Renal cortex interstitium (tissue), 15 donors: ENCODE measurements at places on chromosomes 16 and 17.

DNA sequence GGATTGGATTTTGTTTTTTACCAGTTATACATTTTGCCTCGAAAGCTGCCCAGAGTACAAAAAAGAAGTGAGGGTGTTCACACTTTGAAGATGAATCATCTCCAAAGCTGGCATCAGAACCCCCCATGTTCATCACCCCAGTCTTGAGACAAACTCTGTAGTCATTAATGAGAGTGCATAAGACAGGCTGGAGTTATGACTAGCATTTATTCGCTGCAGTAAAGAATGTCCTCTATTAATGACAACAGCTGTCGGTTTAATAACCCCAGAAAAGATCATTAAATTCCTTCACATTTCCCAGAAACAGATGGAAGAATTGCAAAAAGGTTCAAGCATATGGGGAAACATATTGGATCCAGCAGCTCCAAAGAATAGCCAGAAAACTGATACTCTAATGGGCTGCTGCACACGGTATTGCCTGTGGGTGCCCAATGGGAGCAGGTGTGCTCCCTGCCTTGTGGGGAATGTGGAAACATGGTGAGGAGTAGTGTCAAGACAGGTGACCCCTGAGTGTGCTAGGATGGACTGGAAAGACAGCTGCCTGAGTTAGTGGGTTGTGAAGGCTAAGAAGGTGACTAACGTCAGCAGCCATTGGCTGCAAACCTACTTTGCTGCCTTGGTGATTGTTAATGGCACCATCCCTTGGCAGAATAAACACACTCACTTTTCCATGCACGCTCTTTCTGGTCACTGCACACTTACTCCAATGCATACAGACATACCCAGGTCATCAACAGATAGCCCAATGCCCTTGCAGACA, 81.9 kb downstream of the AIPL1 start:
- DNase-seq: no peak

GRCh38 chr17:8480011-8480976, 44.6 kb downstream of the NDEL1 start:
- DNase-seq: no peak

DNA sequence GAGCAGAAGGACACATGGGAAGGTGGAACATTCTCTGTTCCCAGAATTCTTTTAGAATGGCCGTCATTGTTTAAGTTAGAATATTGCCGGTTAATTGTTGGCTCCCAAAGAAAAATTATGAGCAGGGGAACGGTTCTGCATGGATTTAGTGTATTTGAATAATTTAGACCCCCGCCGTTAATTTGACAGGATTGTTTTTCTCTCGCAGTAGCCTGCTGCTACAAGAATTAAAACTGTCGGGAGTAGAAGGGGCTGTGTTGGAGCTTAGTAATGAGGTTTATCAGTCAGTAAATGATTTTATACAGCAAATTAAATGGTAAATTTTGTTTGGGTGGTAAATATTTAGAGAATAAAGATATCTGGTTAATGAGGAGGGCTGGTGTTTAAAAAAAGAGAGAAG, 431.2 kb upstream of the DYNLRB2 start:
- no peak for DNase-seq

DNA sequence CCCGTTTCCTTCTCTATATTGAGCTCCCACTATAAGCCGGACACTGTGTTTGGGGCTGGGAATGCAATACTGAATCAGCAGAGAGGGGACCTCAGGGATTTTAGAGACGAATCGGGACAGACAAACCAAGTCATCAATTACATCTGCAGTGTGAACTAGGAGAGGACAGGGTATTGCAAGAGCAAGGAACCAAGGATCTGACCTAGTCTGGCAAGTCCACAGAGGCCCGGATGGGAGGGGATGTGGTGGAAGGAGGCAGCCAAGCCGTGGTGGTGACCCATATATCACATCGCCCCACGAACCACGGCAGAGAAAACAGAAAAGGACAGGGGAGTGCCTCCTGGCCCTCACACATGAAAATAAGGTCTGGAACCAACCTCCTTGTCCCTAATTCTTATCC, 28.1 kb upstream of the NXPH3 start:
- no peak for DNase-seq

DNA sequence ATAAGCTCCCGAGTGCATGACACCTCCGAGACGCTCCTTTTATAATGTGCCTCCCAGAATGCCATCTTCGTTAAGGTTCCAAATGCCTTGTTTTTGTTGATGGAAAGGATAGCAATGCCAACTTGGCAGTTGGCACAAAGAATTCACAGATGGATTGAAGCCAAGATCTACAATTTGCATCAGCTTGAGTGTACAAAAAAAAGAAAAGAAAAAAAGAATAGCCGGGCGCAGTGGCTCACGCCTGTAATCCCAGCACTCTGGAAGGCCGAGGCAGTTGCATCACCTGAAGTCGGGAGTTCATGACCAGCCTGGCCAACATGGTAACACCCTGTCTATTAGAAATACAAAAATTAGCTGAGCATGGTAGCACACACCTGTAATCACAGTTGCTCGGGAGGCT, 7.6 kb downstream of the TBC1D16 start:
- no peak for DNase-seq

DNA sequence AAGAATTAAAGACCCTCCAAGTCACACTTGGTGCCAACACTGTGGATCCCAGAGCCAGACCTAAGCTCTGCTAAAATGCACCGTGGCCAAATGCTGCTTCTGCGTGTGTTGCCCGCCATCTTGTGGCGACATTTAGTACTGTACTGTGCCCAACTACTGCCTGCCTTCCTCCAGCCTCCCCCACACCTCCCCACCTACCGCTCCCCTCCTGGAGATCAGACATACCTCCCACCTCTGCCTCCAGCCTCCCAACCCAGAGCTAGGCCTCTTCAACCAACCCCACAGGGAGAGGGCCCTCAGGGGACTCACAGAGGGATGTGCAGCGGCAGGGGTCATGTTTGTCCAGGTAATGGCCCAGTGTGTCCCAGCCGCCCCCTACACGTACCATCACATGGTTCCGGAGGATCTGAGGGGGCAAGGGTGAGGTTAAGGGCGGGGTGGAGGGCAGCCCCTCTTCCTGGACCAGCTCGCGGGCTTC, 5.5 kb downstream of the GAS2L2 start:
- DNase-seq: peak; percentile 59

- DNase-seq: no peak
These were observed 13.3 kb downstream of the NDUFAF8 start for GRCh38 chr17:81252326-81252986.

DNA sequence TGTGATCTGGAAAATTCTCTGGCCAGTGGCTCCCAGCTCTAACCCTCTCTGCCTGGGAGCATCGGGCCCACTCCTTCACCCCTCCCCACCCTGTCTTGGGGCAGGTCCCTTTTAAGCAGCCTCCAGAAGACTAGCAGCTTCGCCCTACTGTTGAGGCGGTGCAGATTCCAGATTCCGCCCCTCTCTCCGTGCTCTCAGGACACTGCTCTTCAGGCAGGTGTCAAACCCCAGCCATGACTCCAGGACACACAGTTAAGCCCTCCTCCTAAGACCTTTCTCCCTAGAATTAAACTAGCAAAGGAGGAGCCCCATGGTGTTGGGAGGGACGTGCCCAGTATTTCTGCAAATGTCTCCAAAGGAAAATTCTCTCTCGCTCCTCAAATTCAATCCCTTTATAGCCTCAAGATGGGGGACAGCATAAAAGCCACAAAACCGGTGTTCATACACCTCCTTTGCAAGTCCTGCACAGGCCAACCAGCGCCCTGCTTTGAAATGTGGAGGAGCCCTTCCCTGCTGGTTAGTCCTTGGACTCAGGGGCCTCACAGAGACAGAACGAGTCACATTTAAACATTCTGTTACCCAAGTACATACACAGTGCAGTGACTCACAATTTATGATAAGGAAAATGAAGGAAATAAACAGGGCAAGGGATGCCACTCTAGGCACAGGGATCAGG, 7.2 kb downstream of the LPO start:
- no peak for DNase-seq

GRCh38 chr16:2787961-2788360, 601 bp upstream of the PRSS33 start:
- no peak for DNase-seq

GRCh38 chr16:85169333-85170065, 57.2 kb upstream of the CIBAR2 start:
- DNase-seq: no peak

- DNase-seq: peak; percentile 75
These were observed 224.0 kb upstream of the TNRC6C start for GRCh38 chr17:77734371-77735080.

GRCh38 chr17:28390141-28390540, 15.9 kb downstream of the SLC46A1 start:
- no peak for DNase-seq

DNA sequence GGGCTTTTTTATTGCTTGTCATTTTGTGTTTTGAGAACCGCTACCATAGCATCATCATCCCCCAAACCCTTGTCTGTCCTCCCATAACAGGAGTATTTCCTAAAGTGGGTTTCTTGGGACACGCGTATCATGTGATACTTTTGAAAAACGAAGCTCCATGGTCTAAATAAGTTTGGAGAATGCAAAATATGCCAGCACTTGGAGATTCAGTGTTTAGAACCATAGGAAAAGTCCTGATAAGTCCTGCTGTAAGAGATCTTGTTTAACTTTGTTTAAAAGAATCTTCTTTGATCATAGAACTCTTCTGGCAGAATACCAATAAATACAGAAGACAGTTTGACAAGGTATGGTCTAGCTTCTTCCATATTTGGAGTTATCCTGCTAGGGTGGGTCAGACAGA, 59.3 kb downstream of the NKD1 start:
- no peak for DNase-seq

DNA sequence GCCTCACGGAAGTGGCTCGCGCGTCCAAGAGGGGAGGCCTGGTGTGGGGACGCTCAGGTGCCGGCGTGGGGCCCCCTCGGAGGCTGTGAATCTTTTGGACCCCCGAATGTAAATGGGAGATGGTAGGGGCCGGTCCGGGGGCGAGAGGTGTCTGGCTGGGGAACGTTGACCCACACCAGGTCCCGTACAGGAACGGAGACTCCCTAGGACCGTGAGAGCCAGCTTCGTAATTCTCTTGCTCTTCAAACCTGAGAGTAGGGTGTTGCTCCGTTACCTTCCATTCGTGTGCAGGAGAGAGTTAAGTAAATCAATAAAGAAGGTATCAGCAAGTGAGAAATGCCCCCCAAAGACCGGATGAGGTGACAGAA, 481 bp downstream of the LYRM1 start:
- no peak for DNase-seq

GRCh38 chr17:47848198-47848513, 2.8 kb downstream of the SP6 start:
- DNase-seq: no peak

DNA sequence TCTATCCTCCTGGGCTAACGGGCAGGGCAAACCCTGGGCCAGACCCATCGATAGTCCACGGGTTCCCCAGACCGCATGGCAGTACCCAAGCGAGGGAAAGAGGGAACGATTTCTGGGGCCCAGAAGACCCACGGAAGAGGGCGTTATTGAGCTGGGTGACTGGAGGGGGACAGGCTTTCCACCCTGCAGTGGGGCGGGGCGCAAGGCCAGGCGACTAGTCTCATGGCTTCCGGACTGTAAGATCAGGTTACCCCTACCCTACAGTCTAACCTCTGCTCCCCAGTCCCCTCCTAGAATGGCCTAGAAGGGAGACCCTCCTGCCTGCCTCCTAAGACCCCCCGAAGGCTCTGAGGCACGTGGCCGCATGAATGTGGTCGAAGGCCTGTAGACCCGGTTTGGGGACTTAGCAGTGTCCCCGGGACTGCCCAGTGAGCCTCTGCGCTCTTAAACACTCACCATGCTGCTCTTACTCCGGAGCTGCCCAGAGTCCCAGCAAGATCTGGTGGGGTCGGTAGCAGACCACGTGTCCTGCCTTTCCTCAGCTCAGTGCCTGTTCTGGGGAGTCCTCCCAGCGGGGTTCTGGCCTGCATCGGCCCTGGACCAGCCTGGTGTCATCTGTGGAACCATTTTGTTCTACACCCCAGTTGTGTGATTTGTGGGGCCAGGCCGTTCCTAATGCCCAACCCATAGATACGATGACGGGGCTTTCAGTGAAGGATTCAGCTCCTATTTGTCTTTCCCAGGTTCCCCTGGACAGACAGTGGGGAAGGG, 13.2 kb upstream of the AURKB start:
- DNase-seq: no peak

DNA sequence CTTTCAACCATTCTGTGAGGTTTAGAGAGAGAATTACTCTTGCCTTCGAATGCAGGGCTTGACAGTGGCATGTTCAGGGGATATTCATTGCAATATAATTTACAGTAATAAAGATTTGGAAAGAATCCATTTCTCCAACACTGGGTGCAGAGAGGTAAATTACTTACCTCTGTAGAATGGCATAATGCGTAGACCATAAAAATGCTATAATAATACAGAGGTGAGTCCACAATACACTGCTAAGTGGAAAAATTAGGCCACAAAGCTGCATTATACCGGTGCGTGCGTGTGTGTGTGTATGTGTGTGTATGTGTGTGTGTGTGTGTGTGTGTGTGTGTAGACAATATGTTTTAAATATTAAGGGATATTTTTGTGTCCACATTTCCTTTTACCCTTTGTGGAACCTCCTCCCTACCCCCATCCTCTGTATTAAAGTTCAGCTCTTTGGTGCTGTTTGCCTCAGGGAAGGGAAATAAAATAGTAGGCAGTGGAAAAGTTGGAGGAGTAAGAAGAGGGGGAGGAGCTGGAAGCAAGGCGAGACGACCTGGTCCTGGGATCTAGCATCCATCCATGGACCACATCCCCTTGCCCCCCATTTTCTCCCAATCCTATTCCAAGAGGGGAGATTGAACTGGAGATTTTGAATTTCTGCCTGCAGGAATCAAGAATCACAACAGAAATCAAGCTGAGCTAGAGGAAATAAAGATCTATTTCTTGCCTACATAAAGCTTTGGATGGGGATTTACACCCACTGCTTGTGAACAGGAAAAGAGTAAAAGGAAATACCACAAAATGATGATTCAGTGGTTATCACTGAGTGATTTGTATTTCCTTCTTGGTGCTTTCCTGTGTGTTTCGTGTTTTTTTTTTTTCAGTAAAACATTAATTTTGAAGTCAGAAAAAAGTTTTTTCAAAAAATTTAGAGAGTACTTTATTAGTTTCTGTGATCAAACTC, 124.8 kb downstream of the RGS9 start:
- no peak for DNase-seq

GRCh38 chr16:15649727-15650018, 372 bp upstream of the NDE1 start:
- DNase-seq: no peak

GRCh38 chr16:49399594-49400364, 26.2 kb downstream of the C16orf78 start:
- DNase-seq: no peak

GRCh38 chr17:62032480-62032879, 32.6 kb downstream of the MED13 start:
- no peak for DNase-seq

GRCh38 chr17:37614391-37614790, 5.2 kb upstream of the SYNRG start:
- DNase-seq: no peak

DNA sequence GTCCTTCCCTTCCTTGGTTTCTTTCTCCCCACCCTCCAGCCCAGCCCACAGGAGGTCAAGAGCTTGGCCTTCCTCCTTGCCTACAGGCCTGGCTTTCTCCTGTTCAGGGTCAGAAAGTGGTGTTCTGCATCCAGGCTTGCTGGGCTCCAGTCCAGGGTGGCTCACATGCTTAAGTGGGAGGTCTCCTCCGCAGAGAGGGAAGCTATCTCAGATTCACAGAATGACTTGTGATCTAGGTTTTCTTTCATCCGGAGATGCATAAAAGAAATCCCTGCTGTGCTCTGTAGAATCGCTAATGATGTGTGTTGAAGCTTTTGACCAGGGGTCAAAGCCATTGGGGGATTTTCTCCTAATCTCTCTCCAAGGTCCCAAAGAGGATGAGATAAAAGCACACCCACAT, 382.3 kb upstream of the EEF2KMT start:
- no peak for DNase-seq

GRCh38 chr17:57601143-57601735, 143.9 kb downstream of the CCDC182 start:
- no peak for DNase-seq

GRCh38 chr16:57822856-57823255, 20.6 kb upstream of the KIFC3 start:
- DNase-seq: no peak
